Hypothalamus (tissue), 51 donors: ENCODE measurements at places on chromosomes 7 and 10.

DNA sequence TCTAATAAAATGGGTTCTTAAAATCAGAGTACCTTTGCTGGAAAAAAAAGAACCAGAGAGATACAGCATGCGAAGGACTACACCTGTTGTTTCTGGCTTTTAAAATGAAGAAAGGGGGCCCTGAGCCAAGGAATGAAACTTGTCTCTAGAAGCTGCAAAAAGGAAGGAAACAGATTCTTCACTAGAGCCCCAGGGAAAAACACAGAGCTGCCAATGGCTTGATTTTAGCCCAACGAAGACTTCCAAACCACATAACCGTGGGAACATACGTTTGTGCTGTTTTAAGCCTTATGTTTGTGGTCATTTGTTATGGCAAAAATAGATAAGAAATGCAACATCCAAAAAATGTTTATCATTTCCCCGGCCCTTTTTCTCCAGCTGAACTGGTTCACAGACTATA, 780.0 kb downstream of the SORCS1 start:
- DNase-seq = no peak

DNA sequence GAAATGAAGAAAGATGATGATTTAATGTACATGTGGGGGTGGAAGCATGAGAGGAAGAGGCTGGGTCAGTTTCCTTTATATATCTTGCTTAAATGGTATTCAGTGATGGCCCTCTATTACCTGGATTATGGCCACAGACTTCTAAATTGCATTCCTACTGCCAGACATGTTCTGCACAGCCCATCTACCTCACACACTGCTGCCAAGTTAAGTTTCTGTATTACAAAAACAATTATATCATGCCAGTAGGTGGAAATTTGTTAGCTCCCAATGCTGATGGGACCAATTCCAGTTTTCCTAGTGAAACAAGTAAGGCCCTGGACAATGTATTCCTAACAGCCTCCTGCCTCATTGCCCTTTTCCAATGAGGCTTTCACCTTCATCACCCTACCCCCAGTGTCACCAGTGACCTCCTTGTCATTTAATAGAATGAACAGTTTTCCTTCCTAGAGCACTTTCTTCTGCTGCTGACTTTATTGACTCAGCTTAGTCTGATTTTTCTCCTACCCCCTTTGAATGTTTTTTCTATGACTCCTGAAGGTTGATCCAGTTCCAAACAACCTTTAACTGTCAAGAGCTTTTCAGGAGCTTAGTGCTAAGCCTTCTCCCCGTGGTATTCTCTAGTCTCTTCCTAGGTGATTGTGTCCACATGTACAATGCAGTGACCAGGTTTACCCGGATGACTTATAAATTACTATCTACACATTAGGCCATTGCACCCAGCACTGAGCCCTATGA, 316.6 kb upstream of the ANKRD30A start:
- DNase-seq = no peak

DNA sequence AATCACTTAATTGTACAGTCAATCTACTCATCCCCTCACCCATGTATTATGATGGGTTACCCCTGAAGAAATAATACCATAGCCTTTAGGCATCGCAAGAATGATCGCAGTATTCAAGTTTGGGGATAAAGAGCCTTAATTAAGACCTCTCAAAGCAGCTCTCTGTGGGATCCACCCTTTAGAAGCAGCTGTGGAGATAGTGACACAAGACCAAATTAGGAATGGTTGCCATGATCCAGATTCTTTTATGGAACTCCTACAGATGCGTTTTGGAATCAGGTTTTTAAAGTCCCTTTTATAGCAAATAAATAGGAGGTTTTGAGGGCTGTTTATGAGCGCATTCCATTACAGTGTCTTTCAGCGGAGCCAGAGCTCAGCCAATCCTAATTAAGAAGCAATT, 12.2 kb downstream of the TES start:
- no peak for DNase-seq

- DNase-seq = no peak
These were observed 975.4 kb upstream of the ZNF722 start for GRCh38 chr7:63023182-63023787.

DNA sequence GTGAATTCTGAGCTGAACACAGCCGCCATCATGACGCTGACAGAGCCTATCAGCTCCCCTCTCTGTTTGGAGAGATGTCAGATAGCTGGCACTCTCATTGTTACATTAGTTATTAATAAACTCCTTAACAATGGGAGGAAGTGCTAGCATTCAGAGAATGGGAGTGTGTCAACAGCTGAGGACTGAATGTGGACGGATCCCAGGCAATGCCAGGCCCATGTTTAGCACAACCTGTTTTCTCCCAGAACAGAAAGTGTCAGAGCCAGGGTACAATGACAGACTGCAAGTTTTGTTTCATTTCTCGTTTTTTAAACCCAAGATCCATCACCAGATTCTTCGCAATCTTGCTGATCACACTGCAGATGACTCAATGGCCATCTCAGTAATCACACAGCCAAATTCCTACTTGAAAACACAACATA, 99.6 kb downstream of the PRPF18 start:
- no peak for DNase-seq

- no peak for DNase-seq
These were observed 222.1 kb downstream of the GLI3 start for GRCh38 chr7:42014625-42015618.

DNA sequence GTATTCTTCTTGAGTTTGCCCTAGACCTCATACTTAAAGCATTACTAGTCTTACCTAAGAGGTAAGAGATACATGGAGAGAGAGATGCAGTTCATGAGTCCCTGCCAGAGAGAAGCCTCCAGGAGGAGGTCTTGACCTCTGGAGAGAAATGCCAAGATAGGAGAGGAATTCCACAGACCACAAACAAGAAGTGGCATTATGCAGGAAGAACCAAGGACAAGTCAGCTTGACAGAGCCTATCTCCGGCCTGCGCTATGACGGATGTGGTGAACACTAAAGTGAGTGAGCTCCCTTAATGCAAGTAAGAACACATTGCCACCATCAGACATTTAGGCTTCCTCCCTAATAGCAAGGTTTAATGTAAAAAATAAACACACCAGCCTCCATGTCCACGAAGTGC, 27.9 kb upstream of the COL1A2 start:
- no peak for DNase-seq

DNA sequence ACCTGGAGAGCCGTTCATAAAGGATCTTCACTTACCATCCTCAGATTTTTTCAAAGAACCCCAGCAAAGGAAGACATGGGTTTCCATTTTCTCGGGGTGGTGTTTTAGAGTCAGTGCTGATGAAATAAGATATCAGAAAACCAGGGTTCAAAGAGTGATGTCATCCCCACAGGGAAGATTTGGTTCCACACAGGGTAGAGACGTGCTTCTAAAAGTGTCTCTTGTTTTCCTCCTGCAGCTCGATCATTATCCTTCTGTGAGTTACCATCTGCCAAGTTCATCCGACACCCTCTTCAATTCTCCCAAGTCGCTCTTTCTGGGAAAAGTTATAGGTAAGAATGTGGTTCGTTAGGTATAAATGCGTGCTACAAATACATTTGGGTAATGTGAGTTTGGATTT, 323.8 kb upstream of the C7orf33 start:
- no peak for DNase-seq

DNA sequence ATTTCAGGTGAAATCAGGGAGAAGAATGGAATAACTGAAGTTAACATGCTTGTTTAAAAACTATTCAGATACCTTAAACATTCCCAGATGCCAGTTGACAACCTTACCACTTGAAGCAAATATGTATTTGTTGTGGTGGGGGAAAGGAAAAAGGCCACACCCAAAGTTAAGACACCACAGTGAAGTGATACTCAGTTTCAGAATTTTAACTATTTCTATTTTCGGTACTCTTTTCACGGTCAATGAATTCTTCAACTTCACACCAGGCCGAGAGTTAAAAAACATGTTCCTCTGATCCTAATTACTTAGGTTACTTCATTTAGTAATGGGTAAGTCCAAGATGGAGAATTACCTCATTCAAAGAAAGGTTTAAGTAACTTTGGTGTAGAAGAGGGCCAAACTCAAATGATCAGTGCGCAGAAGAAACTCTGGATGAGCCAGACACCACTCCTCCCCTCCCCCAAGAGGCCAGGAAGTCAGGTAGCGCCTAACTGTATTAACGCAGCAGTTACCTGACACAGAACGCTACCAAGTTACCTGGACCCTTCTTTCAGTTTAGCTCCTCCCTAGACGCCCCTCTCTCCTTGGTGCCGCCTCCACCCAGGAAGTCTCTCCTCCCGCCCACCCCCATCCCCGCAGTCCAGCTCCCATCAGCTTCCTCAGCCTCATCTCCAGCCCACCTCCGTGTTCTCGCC, 700 bp downstream of the MTPN start:
- DNase-seq = no peak

GRCh38 chr7:111788286-111789047, 226.2 kb upstream of the IMMP2L start:
- DNase-seq = no peak

GRCh38 chr7:158114056-158114850, 473.4 kb downstream of the PTPRN2 start:
- DNase-seq = no peak
